Uterus (tissue), 4 donors: ENCODE measurements at places on chromosomes 12 and 14.

DNA sequence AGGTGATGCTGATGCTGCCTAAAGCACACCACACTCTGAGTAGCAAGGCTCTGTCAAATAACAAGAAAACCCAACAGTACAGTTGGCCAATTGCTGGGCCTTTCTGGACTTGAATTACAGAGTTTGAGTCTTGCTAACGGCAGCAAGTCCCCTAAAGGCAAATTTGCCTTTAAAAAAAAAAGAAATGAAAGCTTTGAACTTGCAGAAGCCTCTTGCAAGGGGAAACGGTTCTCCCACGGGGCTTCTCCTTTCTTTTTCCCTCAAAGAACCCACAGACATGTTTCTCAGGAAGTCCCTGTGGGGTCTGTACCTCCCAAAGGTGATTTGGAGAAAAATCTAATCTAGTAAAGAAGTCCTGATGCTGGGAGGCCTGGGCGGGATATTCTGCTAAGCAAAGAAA is 191.3 kb upstream of the MYL2 start:
- no peak for DNase-seq

- DNase-seq = no peak
These were observed 64.7 kb downstream of the CLMN start for GRCh38 chr14:95255013-95255412.

- no peak for DNase-seq
These were observed 102.0 kb downstream of the KCNMB4 start for GRCh38 chr12:70467918-70468733.

- DNase-seq = no peak
These were observed 628 bp downstream of the VRTN start for GRCh38 chr14:74348735-74349463.

DNA sequence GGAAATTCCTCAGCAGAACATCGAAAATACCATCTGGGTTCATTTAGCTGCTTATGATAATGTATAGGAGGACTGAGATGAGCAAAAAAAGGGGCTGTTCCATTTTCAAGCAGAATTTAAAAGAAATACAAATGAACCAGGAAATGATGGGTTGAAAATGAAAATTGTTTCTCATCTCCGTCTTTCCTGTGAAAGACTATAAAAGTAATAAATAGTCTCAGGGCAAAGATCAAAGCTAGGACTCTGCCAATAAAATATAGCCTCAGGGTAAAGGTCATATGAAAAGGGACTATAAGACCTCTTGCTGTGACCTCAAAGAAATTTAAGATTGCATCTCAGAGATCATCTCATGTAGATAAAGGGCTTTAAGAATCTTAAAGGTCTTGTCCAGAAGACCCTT is 478.0 kb downstream of the BTG1 start:
- DNase-seq = no peak

DNA sequence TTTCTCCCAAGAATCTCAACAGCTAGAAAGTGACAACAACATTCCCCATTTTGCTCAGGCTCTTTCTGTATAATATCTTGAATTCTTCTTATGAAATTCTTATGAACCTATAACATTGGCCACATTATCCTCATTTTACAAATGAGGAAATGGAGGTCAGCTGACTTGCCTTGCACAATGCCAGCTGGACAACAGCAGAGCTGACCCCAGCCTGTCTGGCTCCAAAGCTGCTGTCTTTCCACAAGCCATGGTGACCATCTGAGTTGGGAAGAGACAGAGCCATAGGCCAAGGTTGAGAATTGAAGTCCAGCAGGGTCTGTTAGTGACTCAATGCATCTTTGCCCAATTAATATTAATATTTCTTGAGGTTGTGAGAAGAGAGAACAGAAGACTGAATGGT is 87.3 kb downstream of the KSR2 start:
- DNase-seq = no peak

DNA sequence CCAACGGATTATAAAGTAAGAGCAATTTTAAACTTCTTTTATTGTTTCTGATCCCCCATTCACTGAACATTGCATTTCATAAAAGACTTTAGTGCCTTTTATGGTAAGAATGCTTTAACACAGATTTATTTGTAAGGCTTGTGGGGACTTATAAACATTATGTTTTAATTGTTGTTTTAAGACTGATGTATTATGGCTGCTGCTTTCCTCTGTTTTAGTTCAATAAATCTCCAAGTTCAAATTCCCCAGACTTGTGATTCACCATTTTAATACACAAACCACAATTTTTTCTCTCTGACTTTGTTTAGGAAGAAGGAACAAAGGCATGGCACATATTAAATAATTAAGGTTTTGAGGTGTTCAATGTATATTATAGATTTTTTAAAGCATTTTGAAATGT is 753.3 kb downstream of the SLC6A15 start:
- no peak for DNase-seq

DNA sequence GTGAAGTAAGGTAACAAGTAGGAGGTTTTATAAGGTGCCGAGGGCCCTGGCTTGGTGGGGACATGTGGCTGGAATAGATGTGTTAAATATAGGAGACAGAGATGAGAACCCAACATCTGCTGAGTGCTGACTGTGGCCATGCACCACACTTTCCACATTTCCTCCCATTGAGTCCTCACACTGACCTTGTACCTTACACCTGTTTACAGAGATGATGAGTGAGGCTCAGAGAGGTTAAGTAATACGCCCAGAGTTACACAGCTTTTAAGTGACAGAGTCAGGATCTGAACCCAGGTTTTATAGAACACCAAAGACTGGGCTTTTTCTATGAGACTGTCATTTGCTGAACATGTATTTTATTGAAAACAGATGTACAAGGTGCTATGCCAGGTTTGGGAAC is 70.8 kb upstream of the LTA4H start:
- no peak for DNase-seq

DNA sequence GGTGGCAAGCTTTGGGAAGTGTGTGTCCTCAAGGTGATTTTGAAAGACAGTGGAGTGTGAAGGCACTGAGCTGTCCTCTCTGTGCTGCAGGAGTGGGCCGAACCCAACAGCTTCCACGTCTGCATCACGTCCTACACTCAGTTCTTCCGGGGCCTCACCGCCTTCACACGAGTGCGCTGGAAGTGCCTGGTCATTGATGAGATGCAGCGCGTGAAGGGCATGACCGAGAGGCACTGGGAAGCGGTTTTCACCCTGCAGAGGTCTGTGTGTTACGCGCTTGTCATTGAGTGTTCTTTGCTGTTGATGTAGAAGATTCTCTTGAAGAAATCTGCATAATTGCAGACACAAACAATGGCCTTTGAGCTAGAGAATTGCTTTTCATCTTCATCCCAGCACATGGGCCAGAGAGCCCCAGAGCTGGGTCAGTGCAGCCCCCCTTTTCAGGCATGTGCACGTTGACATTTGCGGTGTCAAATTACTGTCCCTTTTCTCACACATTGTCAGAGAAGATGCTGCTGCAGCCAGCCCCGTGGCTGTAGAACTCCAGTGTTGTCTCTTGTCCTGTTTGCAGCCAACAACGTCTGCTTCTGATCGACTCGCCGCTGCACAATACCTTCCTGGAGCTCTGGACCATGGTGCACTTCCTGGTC is 63.3 kb downstream of the EP400 start:
- DNase-seq = no peak

GRCh38 chr12:124085419-124086296 is 112.6 kb downstream of the ZNF664 start:
- no peak for DNase-seq

GRCh38 chr14:79466938-79467527 is 744.3 kb downstream of the DIO2 start:
- no peak for DNase-seq
